Stimulated activated CD8-positive, alpha-beta memory T cell treated with anti-CD3 and anti-CD28 coated beads, Interleukin-15, amount 100 ng/mL, for 48 hours (primary cell): ENCODE measurements at places on chromosomes 5 and 9.

DNA sequence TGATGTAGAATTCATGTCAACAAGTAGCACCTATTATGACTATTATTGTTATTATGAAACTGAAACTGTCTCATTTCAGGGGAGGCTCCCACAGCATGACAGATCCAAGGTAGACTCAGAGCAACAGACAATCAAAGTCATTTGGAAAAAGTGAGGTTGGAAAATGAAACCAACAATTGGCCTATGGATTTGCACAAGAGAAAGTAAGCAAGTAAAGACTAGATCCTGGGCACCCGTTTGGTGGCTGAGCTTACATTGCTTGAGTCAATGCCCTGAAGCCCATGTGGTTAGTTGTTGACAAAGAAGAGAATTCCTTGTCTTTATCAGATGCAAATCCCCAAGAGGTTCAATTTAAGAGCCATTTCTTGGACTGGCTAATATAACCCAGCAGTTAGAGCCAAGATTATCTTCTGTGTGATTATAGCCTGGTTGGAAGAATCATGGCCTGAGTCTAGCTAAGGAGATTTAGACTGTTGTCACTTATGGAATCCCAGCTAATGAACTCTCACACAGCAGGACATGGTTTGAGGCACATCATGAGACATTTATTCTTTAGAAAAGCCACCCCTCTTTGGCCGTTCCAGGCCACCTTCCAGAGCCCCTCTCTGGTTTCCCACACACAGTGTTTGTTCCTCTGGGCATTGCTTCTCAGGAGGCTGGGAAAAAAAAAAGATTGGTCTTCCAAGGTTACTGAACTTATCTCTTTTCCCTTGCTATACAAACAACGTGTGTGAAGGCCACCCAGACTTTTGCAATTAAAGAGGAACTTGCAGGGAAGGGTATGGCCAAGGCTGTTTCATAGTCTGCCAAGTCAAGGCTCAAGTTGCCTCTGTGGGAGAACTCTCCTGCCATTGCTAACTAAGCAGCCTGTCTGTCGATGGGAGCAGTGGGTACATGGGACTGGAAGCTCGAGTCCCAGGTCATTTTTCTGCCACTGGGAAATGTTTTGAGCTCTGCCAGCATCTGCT is 399.5 kb downstream of the ENC1 start:
- no peak for DNase-seq

DNA sequence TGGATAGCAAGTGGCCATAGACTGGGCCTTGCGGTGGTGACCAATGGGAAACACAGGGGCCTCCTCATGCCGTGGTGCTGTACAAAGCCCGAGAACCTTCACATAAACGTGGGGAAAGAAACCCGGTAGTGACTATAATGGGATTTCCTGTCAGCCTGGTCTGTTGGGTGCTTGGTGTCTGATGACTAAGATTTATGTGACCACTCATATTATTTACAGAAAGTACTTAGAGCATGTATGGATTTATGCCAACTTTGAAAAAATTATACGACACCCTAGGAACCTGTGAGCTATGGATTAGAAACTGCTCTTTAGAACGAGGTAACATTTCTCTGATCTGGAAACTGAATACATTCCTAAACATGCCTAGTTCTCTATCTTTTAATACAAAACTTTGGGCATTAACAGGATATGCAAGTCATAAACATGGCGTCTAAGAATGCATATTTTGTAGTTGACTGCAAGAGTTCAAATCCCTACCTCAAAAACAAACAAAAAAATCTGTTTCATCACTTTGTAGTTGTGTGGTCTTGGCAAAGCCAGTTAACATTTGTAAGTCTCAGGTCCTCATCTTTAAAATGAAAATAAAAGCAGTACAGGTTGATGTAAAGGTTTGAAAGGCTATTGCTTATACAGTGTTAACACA is 85.4 kb downstream of the TMEM167A start:
- no peak for DNase-seq

- no peak for DNase-seq
Measured at GRCh38 chr5:125480911-125481310, 734.5 kb upstream of the ZNF608 start.

DNA sequence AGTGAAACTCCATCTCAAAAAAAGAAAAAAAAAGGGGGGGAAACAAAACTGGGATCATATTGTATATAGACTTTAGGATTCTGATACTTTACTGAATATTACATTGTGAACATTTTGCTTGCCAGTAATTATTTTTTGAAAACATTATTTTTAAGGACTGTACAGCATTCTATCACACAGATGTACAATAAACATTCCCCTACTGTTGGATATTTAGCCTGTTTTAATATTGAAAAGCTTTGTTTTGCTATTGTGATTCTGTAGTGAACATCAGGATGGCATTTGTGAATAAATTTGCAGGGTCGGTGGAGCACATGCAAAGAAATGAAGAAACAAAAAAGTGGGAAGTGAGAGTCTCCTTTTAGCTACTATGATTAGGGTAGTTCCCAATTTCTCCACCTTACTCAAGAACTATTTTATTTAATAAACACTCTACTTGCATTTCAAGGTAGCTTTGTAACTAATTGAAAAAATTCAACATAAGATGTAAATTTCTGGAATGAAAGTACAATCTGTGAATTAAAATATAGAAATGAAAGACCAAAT is 18.7 kb downstream of the RASGRF2 start:
- no peak for DNase-seq

- DNase-seq: no peak
Measured at GRCh38 chr9:12274577-12274976, 418.6 kb upstream of the TYRP1 start.

GRCh38 chr5:10162468-10162867 is 87.2 kb downstream of the ATPSCKMT start:
- no peak for DNase-seq

GRCh38 chr9:136098844-136099243 is 3.8 kb upstream of the NACC2 start:
- no peak for DNase-seq

DNA sequence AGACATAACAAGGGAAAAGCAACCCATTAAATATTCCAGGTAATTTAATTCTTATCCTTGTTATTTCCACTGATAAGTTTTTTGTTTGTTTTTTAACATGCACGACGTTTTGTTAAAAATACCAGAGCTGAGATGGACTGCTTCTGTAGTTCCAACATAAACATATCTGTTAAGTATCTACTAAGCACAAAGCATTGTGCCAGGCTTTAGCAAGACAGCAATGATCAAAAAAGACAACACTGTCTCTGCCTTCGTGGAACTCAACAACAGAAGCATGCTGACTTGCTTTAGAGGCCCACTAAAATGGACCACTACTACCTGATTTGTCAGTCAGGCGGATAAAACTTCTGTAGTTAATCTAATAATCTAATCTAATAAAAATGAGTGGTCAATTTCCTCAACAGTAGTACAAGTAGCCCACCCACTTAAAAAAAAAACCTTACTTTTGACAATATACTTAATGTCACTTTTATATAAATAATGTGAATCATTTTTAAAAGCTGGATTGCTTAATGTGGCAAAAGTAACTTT is 3.1 kb downstream of the RAB14 start:
- no peak for DNase-seq

- DNase-seq: no peak
Measured at GRCh38 chr5:81786496-81786895, 35.6 kb upstream of the SSBP2 start.

GRCh38 chr5:4614088-4614487 is 526.0 kb upstream of the ADAMTS16 start:
- DNase-seq: no peak

GRCh38 chr5:171898386-171898785 is 108.1 kb downstream of the FBXW11 start:
- DNase-seq: no peak

- DNase-seq: no peak
Measured at GRCh38 chr9:96025995-96026602, 150.6 kb downstream of the ERCC6L2 start.

- DNase-seq: no peak
Measured at GRCh38 chr9:126695186-126695585, 81.5 kb downstream of the LMX1B start.

DNA sequence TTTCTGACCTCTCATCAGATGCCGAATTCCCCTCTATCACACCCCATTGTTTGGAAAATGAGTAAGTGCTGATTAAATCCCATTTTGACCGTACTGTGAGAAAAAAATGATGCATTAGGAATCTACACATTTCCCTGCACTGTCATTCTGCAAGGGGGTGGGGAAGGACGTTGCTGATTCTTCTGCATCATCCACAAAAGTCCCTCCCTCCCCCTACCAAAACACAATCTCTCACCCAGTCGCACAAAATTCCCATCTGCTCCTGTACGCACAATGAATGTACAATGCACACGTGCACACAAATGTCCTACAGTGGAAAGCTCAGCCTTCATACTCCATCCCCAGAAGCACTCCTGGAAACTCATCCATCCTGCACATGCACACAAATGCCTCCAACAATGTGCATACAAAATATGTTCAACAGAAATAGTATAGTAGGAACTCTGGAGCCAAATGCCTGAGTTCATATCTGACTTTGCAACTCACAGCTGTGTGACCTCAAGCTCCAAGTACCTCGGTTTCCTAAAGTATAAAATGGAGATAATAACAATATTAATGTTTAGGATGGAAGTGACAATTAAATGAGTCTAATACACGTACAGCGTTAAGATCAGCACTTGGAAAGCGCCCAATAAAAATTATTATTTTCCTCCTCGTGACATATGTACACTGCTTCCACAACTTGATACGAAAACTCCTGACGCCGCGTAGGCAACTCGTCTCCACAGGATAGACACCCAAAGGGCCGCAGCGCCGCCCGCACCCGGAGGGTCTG is 809 bp downstream of the TNIP1 start:
- no peak for DNase-seq

- DNase-seq: no peak
Measured at GRCh38 chr5:68484307-68485068, 268.9 kb downstream of the PIK3R1 start.

DNA sequence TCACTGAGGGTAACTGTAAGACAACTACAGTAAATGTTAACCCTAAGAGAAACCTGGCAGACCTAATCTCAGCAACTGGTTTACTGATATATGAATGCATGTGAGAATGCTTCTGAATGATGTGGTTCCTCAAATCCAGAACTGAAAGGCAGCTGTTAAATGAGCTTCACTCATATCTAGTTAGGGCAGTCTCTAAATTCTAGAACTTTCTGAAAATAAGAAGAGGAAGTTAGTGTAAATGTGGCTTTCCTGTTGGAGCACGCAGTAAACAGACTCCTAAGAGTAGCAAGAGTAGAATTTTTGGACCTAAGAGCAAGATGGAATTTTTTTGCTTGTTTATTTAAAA is 117.9 kb upstream of the KCNN2 start:
- no peak for DNase-seq

DNA sequence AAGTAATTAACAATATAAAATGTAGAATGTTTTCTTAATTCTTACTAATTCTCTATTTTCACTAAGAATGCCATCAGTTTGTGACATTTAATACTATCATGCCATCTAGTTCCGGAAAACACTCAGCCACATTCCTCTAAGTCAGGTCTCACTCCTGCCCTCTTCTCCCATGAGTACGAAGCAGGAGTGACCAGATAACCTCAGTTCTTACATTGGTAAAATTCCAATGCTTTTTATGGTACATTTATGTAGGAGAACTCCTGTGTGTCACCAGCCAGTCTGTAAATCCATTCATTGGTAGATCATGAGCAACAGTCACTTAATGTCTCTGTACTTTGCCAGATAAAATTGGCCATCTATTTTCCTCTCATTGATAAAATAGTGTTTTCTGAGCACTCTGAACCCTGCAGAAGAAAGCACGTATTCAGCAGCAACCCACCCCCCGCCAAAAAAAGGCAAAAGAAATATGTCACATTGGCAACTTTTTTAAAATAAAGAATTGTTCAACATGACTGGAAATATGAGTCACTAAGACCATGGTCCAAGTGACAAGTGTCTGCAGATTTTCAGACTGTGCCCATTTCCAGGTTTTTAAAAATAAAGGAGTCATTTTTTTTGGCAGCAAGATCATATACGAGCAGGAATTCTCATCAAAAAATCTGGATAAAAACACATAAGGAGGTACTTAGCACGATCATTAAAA is 11.8 kb downstream of the GLIS3 start:
- DNase-seq: no peak

DNA sequence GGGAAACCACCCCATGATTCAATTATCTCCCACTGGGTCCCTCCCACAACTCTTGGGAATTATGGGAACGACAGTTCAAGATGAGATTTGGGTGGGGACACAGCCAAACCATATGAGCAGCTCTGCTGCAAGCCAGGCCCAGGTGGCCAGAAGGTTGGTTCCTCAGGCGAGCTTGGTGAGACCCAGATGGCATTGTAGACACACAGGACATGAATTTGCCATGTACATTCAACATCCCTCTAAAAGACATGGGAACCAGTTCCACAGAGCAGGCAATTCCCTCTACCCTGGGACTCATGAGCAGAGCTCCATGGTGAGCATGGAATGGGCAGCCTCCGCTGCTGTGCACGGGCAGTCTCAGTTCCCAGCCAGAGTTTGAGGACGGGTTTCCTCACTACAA is 53.3 kb downstream of the NSUN2 start:
- no peak for DNase-seq

GRCh38 chr5:170273968-170274710 is 23.4 kb downstream of the LCP2 start:
- peak; percentile 61 for DNase-seq

DNA sequence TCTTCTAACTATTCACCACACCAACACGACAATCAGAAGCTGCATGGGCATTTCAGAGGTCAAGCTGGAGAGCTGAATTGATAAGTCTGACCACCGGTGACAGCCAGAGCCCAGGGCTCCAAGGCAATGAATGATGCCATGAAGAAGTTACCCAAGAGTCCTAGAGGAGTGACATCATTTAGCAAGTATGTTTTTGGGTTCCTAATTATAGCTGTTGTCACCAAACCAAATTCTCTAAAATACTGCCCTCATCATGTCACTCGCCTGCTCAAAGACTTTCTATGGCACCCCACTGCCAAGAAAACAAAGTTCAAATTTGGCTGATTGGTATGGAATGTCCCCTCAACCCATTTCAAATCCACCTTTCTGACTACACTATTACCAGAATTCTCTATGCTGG is 235.1 kb downstream of the SPOCK1 start:
- DNase-seq: no peak

DNA sequence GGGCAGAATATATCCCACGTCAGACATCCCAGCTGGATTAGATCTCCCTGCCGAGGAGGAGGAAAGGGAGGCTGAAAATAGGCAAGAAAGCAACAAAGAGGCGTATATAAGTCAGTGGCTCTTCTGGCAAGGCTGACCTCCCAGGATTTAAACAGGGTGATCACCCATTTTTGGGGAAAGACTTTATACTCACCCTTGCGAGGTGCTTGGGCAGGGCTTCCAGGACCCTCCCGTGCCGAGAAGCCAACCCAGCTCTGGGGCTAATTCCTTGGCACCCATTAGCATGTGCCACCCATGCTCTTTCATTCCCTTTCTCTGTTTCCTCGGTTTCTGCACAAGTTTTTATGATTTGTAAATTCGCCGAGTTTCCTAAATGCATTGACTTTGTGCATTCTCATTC is 230.2 kb upstream of the IRX2 start:
- DNase-seq: no peak

DNA sequence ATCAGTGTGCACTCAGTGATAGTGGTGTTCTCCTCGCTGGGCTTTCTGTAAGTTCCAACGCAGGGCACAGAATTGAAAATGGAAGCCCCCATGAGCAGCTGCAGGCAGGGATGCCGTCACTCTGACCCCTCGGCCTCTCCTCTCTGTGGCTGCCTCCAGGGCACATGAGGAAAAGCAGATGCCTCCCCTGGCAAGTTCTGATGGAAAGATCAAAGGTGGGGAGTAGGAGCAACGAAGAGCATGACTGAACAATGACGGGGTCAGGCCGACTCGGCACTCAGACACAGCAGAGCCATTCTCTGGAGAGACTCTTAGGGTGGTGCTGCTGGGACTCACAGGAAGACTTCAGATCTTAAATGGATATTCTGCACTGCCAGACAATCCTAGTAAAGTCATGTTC is 65.6 kb upstream of the CKMT2 start:
- DNase-seq: no peak
